ENCODE measurements at places on chromosomes 16 and 17.

DNA sequence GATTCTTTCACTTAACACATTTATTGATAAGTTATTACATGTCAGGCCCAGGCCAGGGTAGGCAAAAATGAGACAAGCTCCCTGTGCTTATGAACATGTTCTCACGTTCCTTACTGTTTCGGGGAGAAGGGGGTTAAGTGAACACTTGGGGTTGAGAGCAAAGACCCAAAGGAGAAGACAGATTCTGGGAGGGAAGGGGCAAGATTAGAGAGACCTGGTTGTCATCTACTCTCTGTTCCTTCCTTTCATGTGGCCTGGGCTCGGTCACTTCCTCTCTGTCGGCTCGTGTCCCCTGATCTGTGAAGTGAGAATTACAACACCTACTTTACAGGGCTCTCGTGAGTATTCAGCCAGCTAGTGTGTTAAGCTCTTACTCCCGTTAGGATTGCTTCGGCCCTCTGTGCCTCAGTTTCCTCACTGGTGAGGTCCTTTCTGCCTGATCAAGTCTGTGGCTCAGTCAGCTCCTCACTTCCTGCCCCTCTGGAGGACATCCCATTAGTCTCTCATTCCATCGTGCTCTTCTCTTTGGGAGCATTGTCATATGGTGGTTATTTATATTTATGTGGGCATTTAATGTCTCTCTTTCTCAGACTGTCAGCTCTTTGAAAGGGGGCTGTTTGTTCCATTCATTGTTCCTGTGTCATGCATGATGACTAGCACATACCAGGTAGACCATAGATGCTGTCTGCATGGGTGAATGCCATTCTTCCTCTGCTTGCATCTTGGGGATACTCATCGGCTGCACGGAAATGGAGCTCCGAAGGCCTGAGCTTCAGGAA is 38.9 kb downstream of the PLCG2 start:
- no peak for DNase-seq

DNA sequence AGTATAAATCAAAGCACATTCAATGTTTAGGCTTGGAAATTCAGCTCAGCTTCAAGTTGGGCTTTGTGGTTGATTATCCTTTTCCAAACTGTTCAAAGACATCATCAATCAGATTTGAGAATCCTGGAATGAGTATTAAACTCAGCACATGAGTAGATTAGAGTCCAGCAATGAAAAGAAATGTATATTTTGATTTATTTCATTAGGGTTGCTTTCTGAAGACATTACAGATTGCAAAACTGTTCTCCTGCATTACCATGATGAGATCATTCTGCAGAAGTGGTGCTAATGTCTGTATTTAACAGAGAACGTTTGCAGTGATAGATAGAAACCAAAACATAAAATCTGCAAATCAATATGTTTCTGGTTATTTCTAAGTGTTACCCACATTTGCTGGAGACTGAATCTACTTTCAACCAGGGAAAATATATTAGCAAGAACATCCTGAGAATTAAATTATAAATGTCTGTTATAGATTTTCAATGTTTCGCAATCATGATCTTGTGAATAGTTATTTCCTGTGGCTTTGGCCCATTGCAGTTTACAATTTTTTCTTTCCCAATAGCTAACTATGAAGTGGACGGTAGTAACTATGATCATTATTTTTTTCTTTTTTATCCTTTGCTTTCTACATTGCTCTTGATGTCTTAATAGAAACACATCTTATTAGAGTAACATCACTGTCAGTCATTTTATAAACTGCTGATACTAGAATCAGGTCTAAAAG is 1125.7 kb upstream of the GOT2 start:
- DNase-seq: no peak

DNA sequence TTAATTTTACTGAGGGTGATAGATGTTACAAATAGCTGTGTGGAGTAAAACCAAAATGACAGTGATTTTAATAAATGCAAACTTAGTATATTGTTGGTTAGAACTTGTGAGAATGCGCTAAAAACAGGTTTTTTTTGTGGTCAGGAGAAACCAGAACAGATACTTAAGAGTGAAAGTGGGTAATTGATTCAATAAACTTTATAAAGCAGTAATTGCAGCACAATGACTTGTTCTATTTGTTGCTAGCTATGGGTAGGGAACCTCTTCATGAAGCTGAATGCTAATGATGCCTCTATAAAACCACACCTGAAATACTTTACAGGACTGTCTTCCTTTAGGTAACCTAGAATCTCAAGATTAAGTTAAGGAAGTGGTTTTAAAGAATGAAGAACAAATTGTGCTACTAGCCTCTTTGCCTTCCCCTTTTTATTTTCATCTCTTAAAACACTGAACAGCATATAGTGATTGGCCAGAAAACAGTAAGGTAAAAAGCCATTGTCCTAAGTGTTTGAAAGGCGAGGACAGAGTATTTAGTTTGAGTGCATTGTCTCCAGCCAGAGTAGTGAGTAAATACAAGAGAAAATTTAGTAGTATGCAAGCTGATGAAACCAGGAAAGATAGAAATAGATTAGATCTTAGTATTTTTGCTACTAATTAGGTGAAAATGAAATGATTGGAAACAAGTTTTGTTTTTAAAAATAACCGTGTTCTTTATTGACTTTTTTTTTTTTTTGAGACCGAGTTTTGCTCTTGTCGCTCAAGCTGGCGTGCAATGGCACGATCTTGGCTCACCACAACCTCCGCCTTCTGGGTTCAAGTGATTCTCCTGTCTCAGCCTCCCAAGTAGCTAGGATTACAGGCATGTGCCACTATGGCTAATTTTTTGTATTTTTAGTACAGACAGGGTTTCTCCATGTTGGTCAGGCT is 6.0 kb downstream of the GGNBP2 start:
- peak; percentile 53 for DNase-seq

DNA sequence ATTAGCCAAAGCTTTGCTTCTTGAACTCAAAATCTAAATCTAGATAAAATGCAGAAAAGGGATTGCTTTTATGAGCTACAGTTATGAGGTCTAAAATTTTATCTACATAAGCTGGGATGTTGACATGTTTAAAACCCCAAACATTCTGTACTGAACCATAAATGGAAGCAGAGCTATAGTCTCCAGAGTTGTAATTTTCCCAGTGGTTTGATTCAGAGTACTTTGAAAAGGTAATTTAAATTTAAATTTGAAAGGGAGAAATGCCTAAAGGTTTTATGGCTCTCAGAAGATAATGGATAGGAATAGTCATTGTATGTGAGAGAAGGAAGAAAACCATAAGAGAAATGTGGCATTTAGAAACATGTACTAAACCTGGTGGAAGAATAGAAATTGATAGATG is 163.2 kb downstream of the PPM1E start:
- no peak for DNase-seq

DNA sequence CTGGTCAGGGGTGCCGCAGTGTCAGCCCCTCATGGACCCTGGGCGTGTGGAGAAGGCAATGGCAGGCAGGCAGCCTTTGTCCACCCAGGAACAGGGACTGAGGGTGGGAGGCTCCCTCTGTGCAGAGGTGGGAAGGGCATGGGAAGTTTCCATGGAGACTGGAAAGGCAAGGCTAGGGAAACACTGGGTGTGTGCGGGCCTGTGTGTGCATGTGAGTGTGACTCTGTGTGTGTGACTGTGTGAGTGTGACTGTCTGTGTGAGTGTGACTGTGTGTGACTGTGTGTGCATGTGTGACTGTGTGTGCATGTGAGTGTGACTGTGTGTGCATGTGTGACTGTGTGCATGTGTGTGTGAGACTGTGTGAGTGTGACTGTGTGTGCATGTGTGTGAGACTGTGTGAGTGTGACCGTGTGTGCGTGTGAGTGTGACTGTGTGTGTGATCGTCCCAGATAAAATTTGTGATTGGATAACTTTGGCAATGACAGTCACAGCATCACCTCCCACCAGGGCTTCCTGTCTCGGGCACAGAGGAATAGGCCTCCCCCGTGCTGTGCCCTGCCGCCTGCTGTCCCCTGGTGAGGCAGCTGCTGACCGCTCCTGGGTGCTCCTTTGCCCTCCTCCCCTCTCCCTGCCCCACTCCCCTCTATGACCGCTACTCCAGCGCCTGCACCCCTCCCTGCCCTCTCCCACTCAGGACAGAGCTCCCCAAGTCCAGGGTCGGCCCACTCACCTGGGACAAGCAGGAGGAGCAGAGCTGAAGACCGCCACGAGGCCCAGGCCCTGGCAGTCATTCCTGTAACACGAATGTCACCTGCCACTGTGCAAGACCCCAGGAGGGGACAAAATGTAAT is 698 bp downstream of the CD300C start:
- DNase-seq: no peak

DNA sequence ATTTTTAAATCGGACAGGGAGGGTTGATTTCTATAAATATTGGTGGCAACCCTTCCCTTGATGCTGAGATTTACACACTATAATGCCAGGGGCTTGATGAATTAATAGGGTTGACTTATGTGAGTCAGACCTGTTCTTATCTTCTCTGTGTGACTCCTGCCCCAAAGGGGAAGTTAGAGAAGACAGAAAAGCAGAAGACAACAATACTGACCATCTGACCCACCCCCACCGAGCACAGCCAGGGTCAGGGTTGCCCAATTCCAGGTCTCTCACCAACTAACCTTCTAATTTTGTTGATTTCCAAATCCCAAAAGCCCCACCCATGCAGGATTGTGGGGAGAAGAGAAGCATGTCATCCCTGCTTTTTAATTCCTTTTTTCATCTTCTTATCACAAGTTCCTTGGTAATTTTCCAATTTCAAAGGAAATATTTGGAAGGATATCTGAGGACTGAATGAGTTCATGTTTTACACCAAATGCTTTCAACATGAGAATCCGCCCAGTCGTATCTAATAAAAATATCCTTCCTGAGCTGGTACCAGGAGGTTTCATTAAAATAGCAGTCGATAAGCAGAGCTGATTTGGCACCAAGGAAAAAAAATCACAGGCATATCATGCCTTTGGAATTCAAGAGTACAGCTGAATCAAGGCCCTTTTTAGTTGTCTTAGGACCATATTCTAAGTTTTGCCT is 603.4 kb upstream of the CDH11 start:
- DNase-seq: no peak

- no peak for DNase-seq
Observed at GRCh38 chr17:36475346-36475970, 11.0 kb upstream of the ZNHIT3 start.

- DNase-seq: no peak
Observed at GRCh38 chr16:1026784-1027500, 45.4 kb downstream of the SOX8 start.

DNA sequence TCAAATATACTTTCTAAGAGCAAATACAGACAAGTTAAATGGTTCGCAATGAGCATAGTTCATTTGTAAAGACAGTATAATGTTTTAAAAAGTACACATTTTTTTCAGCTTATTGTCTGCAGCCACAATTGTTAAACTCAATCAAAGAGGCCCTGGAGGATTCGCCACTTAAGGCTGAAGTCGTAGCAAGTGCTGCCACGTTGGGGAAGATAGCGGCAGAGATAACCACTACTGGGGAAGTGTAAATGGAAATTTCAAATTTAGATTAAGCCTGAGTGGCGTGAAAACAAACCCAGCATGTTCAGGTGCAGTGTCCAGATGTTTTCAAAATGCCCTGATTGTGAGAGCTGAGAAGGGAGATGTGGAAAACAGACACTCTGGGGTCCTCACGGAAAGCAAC is 8.4 kb downstream of the PMP22 start:
- no peak for DNase-seq

DNA sequence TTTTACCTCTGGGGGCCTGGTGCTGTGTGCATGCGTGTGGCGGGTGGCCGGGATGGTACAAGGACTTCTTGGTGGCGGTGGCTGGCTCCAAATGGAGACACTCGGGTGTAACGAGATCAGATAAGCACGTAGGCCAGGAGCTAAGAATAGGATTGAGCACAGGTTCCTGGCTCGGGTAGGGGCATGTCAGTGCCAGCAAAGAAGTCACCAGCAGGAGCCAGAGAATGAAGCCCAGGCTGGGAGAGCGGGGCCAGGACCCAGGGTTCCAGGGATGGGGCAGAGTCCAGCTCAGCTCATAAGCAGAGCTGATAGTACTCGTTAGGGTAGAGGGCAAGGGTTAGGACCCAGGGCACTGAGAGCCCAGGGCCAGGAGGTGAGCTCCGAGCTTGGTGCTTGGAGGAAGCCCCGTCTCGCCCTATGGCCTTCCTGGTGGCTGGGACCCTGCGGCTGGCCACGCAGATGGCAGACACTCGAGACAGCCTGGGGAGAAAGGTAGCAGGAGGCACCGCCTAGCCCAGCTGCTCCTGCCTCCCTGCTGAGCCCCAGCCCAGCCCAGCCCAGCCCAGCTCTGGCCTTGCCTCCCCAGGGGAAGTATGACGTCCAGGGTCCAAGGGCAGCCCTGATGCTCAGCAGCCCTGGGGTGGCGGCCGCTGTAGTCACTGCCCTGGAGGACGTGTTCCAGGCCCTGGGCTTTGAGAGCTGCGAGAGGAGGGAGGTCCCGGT is 8.9 kb downstream of the ZNF213 start:
- no peak for DNase-seq

DNA sequence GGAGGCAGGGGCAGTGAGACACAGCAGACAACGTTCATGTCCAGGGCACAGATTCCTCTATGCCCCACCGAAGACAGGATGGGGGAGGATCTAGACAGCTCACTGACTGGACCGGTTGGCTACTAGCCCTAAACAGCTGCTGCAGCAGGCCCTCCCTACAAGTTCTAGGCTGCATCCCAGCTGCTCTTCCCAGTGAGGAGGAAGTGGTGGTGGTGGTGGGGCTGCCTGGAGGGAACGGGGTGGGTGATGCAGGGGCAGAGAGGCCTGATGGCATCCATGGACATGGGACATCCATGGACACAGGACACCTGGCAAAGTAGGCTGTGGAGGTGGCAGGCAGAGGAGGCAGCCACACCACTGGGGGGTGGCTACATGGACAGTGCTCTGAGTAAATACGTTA is 18.3 kb downstream of the SPHK1 start:
- DNase-seq: no peak

DNA sequence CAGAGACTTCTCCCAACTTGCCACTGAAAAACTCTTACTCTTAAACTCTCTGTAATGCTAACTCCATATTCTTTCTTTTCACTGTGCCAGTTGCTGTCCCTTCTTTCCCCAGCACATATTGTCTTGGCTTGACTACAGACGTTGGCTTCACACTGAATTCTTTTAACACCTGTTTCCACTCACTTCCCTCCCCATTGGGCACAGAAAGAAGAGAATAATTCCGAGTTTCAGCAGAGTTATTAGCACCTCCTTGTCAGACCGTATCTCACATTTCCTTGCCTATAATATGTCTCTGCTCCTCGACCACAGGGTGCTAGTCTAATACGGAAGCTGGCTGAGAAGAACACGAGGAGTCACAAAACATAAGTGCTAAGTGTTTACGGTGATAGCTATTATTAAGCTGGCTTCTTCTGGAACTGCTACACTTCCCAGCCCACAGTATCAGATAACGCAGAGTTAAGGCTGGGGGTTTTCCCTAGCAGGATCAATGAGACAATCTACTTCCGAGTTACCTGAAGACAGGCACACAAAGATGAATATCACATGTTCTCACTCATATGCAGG is 188.5 kb upstream of the CDH8 start:
- DNase-seq: no peak

All from CD4-positive, CD25-positive, alpha-beta regulatory T cell (primary cell).